ENCODE measurements at places on chromosomes 6 and 20. TPM values are rescaled to one million over a fixed set of nuclear protein-coding genes. Genes with fewer than 3 reads are reported as not detected.

DNA sequence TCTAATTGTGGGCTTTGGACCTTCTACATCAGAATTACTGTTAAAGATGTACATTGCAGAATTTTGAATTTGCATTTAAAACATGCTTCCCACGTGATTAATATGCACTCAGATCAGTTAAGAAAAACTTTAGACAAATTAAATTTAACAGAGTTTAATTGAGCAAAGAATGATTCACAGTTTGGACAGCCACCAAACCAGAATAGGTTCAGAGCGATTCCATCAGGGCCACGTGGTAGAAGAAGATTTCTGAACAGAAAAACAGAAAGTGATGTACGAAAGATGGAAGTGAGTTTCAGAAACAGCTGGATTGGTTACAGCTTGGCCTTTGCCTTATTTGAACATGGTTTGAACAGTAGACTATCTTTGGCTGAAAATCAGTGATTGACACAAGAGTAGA lies 704.2 kb upstream of the MAP3K7 start:
- no peak for ATAC-seq

GRCh38 chr20:31474758-31475427 lies at the start of the genes DEFB124 and REM1:
Gene DEFB124, minus strand, starts transcription at chr20:31475127. Its CDS starts 2,114 bp downstream, at chr20:31473013.
Gene REM1, plus strand, starts transcription at chr20:31475288. Its CDS starts 1,158 bp downstream, at chr20:31476446.
- no peak for ATAC-seq

- ATAC-seq, result peak; percentile 53
These were observed 12.9 kb upstream of the TLDC2 start for GRCh38 chr20:36862857-36863668.

The CRYBG1 gene
- 30.6 TPM for total RNA-seq

The PRICKLE4 gene
- not detected for total RNA-seq

The GSTA2 gene
- total RNA-seq, result not detected

All from activated T-helper 17 cell treated with anti-CD3 and anti-CD28 coated beads, Interleukin-2, amount 50 U/mL, for 72 hours (primary cell).